ENCODE measurements at places on chromosomes 3 and 15. TPM values are rescaled to one million over a fixed set of nuclear protein-coding genes. Genes with fewer than 3 reads are reported as not detected.
A peak's percentile ranks its signal among the peaks of the same experiment; 100 is the strongest.

DNA sequence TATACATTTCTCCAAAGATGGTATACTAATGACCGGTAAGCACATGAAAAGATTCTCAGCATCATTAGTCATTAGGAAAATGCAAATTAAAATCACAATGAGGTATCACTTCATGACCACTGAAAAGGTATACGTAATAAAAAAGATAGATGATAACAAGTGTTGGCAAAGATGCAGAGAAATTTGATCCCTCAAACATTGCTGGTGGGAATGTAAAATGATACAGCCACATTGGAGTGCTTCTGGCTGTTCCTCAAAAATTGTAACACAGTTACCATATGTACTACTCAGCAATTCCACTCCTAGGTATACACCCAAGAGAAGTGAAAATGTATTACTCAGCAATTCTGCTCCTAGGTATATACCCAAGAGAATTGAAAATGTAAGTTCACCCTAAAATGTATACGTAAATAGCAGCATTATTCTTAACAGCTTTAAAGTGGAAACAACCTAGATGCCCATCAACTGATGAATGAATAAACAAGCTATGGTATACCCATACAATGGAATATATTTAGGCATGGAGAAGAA, 25.0 kb upstream of the KY start:
- no peaks in the 10 kb centered on the region for H3K36me3 ChIP-seq
- H3K4me3 ChIP-seq: no peak overlapping the region
- no peaks in the 10 kb centered on the region for H3K4me1 ChIP-seq
- DNase-seq: no peak
- H3K27ac ChIP-seq: no peak overlapping the region

DNA sequence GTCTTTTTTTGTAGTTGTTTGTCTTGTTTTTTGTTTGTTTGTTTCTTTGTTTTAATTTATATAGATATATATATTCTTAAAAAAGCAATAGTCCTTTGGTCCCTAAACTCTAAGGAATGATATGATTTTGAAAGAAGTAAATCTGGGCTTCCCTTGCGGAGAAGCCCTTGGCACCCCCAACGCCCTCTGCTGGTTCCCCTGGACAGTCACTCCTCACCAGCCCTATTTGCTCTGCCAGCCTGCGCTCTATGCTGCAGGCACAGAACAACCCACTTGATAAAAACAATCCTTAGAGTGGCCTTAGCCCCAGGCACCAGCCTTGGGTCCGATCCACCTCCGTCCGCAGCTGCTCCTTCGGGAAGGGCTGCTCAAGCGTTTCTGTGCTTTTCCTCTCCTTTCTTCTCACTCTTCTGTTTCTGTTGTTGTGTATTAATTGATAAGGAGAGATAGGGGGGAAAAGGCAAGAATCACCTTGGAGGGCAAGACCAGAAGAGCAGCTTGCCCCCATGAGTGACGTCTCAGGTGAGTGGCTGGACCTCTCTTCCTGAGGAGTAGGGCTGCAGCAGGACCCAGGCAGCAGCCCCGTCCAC, 13.7 kb upstream of the PARP6 start:
- no peak overlapping the region for H3K27ac ChIP-seq
- DNase-seq: no peak
- H3K4me1 ChIP-seq: no peaks in the 10 kb centered on the region
- H3K36me3 ChIP-seq: no peaks in the 10 kb centered on the region

GRCh38 chr15:55290528-55291057, 980 bp upstream of the RAB27A start:
- H3K4me3 ChIP-seq: peak overlapping the region; percentile 94
- H3K4me1 ChIP-seq: no peaks in the 10 kb centered on the region
- no peaks in the 10 kb centered on the region for H3K27me3 ChIP-seq
- peak overlapping the region; percentile 98 for H3K27ac ChIP-seq
- DNase-seq: peak; percentile 84

DNA sequence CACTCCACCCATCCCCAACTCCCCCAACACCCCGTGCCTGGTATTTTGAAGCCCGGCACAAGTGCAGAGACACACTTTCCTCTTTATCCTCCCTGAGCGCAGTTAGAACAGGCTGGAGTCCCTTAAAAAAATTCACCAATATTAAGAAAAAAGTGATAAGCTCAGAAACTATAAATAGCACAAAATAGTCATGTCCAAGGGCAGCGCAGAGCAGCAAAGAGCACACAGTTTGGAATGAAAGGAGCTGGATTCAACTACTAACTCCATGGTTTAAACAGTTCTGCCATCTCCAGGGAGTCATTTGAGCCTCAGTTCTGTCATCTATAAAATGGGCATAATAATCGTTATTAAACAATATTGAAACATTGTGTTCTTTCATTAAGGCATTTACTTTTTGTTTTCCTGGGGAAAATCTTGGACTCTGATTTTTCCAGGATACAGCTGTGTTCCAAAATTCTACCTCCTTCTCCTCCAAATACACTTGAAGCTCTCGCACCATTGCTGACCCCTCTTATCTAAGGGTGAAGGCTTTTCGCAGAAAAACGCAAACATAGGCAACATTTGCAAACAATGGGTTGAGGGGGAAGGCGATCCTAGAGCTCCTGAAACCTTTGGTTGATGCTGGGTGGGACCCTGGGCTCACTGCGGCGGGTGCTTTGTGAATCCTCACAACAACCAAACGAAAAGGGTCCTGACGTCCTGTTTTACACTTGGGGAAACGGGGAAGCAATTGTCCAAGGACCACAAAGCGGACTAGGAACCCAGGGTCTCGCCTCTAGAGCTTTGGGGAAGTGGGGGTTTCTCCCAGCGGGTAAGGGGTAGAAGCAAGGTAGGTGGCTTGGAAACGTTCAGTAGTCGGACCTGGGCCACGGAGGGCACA, 41.8 kb downstream of the EPHB3 start:
- H3K27me3 ChIP-seq: no peaks in the 10 kb centered on the region
- DNase-seq: no peak
- H3K36me3 ChIP-seq: no peaks in the 10 kb centered on the region
- H3K4me3 ChIP-seq: peak overlapping the region; percentile 71
- peak overlapping the region; percentile 94 for H3K27ac ChIP-seq

Gene MOBP
- under 0.01 TPM for total RNA-seq

- DNase-seq: no peak
- no peaks in the 10 kb centered on the region for H3K4me1 ChIP-seq
- H3K36me3 ChIP-seq: no peaks in the 10 kb centered on the region
- peak overlapping the region; percentile 48 for H3K27ac ChIP-seq
- H3K27me3 ChIP-seq: no peaks in the 10 kb centered on the region
Measured at GRCh38 chr3:187954873-187955586, 198.9 kb upstream of the LPP start.

Gene CYP11A1
- total RNA-seq: 1.3 TPM

GRCh38 chr3:141047168-141047567, 4.0 kb upstream of the SPSB4 start:
- peaks cover 8% of the 10 kb centered on the region for H3K4me1 ChIP-seq
- peaks cover 33% of the 10 kb centered on the region for H3K27me3 ChIP-seq
- no peaks in the 10 kb centered on the region for H3K36me3 ChIP-seq
- no peak for DNase-seq
- H3K27ac ChIP-seq: no peak overlapping the region
- no peak overlapping the region for H3K4me3 ChIP-seq

GRCh38 chr3:41847679-41848078, 114.2 kb downstream of the ULK4 start:
- H3K27me3 ChIP-seq: no peaks in the 10 kb centered on the region
- no peak for DNase-seq
- H3K36me3 ChIP-seq: no peaks in the 10 kb centered on the region
- H3K4me3 ChIP-seq: no peak overlapping the region
- H3K4me1 ChIP-seq: no peaks in the 10 kb centered on the region
- no peak overlapping the region for H3K27ac ChIP-seq

Gene MYLK
- 87.2 TPM for total RNA-seq

Gene GPR160
- total RNA-seq: 31.9 TPM
